ENCODE measurements at places on chromosomes 12 and 14. TPM values are rescaled to one million over a fixed set of nuclear protein-coding genes. Genes with fewer than 3 reads are reported as not detected.
A peak's percentile ranks its signal among the peaks of the same experiment; 100 is the strongest.

The MARK3 gene
- total RNA-seq = 172 TPM

The IGF1 gene
- total RNA-seq = 50.9 TPM

DNA sequence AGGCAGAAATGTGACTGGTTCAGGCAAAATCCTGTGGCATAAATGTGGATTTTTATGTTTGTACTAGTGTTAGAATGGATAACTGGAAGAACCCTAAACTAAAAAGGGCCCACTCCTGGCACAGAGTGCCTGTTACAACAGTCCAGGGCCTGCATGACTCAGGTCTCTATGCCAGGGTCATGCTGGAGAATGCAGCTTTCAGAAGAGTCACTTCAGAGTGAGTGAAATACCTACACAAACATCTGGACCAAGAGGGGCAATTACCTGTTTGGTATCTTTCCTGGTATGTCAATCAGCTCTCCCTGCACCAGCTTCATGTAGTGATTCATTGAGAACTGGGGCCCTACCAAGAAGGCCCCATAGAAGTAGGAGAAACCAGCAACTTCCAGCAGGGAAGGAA is 10.0 kb downstream of the EMG1 start:
- H3K4me1 ChIP-seq = no peaks in the 10 kb centered on the region
- DNase-seq = no peak
- no peaks in the 10 kb centered on the region for H3K27me3 ChIP-seq
- H3K27ac ChIP-seq = no peak overlapping the region
- no peaks in the 10 kb centered on the region for H3K36me3 ChIP-seq

- H3K4me3 ChIP-seq = no peak overlapping the region
- DNase-seq = no peak
- H3K27me3 ChIP-seq = no peaks in the 10 kb centered on the region
- no peak overlapping the region for H3K27ac ChIP-seq
- H3K4me1 ChIP-seq = no peaks in the 10 kb centered on the region
Measured at GRCh38 chr14:41830714-41831406, 224.2 kb downstream of the LRFN5 start.

DNA sequence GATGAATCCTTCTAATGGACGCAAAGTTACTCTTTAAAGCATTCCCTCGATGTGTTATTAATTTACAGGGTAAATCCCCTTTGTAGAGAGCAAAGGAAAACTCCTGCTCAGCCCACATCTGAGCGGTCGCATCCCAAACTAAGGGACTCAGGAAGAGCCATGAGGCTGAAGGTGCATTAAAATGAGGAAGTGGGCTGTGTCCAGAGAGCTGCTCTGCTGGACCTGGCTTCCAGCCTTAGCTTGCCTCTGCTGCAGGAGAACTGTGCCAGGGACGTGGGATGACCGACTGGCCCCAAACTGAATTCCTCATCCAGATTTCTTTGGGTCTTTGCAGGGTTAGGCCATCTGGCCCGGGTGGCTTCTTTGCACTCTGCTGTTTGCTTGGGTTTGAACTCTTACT is 88.3 kb downstream of the FBXW8 start:
- DNase-seq = no peak
- H3K27ac ChIP-seq = no peak overlapping the region
- no peaks in the 10 kb centered on the region for H3K4me1 ChIP-seq
- no peaks in the 10 kb centered on the region for H3K36me3 ChIP-seq
- no peaks in the 10 kb centered on the region for H3K27me3 ChIP-seq
- H3K4me3 ChIP-seq = no peak overlapping the region

GRCh38 chr12:111775205-111776193 is 8.8 kb downstream of the ALDH2 start:
- H3K4me3 ChIP-seq = no peak overlapping the region
- H3K27me3 ChIP-seq = no peaks in the 10 kb centered on the region
- peak; percentile 88 for DNase-seq

GRCh38 chr12:113940357-113941207 is 25.5 kb downstream of the RBM19 start:
- peaks cover 8% of the 10 kb centered on the region for H3K4me1 ChIP-seq
- H3K27ac ChIP-seq = no peak overlapping the region
- H3K36me3 ChIP-seq = no peaks in the 10 kb centered on the region
- peak; percentile 23 for DNase-seq
- H3K4me3 ChIP-seq = no peak overlapping the region

GRCh38 chr12:3446235-3446634 is 44.8 kb upstream of the PRMT8 start:
- H3K27ac ChIP-seq = no peak overlapping the region
- H3K36me3 ChIP-seq = no peaks in the 10 kb centered on the region
- H3K4me3 ChIP-seq = no peak overlapping the region
- no peaks in the 10 kb centered on the region for H3K27me3 ChIP-seq
- no peak for DNase-seq
- H3K4me1 ChIP-seq = no peaks in the 10 kb centered on the region

Data from testis (tissue), 5 donors.